ENCODE measurements at places on chromosomes 4 and X.

DNA sequence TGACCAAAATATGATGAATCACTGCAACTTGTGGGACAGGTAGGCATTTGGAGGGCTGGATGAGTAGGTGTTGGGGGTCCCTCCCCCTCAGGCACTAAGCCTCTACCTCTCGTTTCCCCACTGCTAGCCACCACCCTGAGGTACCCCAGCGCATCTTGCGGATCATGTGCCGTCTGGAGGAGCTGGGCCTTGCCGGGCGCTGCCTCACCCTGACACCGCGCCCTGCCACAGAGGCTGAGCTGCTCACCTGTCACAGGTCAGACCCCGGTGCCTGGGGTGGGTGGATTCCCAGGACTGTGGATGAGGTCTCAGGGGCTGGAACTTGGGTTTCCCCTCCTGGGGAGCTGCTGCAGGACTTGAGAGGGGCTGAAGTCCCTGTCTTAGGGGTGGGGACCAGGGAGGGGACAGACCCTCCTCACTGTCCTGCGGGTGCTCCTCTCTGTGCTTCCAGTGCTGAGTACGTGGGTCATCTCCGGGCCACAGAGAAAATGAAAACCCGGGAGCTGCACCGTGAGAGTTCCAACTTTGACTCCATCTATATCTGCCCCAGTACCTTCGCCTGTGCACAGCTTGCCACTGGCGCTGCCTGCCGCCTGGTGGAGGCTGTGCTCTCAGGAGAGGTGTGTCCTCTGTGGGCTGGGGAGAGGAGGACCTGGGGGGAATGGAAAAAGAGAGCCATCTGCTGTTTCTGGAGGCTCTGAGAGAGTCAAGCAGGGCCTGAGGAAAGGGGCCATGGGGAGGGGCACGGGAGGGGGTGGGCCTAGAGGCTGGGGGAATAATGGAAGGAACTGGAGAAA, 10.1 kb upstream of the ERAS start:
- no peak for DNase-seq

DNA sequence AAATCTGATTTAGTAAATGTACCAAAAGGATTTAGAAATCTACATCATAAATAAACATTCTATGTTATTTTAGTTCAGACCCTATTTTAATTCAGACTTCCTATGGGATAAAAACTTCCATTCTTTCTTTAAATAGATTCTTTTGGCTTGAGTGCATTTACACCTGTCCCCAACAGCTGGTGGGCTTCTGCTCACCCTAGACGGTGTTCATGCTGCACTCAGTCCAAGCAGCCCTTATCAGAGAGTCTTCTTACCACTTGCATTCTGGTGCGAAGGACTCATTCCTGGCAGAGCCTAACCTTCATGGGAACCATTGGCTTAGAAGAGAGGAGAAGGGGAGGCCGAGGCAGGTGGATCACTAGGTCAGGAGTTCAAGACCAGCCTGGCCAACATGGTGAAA, 57.3 kb downstream of the NPNT start:
- no peak for DNase-seq

DNA sequence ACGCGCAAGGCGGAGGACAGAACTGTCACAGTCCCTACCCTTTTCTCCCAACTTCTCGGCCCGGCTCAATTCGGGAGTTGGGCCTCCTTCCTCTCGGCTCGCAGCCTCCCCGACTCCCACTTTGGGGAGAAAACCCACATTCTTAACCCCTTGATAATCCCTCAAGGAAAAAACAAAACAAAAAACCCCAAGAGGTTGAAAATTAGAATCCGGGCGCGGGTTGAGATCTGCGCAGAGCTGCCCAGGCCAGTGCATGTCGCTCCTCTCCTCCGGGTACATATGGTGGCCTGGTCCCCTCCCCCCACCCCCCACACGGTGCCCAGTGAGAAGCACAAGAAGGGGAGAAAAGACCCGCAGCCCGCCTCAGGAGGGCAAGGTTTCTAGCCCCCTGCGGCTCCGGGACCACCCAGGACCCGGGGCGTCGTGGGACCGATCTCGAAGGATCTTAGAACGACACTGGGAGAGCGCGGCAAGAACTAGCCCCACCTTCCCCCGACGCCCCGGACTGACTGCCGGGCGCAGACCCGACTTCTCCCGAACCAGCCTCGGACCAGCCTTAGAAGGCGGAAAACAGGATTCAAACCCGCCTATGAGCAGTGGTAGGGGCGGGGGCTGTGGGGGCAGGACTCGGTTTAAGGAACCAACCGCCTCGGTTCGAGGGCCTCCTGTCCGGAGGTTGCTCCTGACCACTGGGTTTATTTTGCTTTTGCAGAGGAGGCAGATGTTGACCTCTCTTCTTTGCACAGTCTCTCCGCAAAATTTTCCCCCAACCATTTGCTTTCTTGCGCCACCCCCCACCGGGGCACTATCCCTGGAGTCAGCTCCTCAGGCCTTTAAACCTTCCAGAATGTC, 2.5 kb upstream of the PDGFRA start:
- DNase-seq, result no peak

GRCh38 chr4:74311696-74312313, 3.5 kb downstream of the EPGN start:
- peak; percentile 42 for DNase-seq

DNA sequence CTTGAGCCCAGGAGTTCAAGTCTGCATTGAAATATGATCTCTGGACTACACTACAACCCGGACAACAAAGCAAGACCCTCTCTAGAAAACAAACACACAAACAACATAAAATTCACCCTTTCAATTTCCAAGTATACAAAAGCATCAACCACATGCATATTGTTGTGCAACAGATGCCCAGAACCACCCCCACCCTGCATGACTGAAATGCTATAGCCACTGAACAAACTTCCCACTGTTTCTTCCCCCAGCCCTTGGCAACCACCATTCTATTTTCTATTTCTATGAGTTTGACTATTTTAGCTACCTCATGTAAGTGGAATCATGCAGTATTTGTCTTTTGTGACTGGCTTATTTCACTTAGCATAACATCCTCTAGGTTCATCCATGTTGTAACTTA, 14.2 kb upstream of the C4orf51 start:
- DNase-seq, result no peak

DNA sequence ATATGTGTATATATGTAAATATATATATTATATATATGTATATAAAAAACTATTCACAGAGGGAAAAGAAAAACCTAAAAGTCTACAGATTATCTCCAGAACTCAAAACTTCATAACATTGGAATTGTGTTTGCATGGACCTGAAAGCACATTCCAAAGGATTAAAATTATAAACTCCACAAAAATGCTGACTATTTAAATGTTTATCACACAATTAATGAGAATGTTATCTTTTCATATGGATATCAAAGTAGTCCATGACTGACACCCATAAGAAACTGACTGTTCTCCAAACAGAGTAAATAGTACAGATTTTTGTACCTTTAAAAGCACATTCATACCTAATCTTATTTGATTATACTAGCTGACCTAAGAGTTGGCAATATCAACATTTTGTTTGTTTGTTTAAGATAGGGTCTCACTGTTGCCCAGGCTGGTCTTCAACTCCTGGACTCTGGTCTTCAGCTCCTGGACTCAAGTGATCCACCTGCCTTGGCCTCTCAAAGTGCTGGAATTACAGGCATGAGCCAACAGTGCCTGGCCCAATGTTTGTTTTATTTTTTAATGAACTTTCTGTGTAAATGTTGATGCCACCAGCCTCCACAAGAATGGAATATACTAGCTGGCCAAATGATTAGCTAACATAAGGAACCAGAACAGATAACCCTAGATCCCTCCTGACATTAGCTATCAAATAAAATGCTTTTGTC, 50.0 kb downstream of the SLC39A8 start:
- no peak for DNase-seq

DNA sequence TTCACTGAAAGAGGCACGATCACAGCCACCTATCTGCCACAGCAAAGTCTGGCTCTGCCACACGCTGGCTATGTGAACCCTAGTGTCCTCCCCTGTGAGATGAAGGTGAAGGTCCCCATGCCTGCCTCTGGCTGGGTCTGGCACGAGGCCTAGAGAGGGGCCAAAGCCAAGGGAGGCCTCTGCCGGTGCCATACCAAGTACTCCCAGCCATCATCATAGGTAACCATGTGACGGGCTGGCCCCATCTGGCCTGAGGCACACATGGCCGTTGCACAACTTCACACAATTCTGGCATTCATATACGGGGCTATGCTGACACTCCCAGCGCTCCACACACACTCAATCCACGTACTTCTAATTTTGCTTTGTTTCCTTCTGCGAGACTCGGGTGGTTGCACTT, 15.3 kb downstream of the NOP14 start:
- no peak for DNase-seq

GRCh38 chr4:2825740-2826139, 17.9 kb upstream of the ADD1 start:
- DNase-seq, result no peak

- DNase-seq, result no peak
Observed at GRCh38 chr4:156298230-156298629, 344.6 kb upstream of the CTSO start.

DNA sequence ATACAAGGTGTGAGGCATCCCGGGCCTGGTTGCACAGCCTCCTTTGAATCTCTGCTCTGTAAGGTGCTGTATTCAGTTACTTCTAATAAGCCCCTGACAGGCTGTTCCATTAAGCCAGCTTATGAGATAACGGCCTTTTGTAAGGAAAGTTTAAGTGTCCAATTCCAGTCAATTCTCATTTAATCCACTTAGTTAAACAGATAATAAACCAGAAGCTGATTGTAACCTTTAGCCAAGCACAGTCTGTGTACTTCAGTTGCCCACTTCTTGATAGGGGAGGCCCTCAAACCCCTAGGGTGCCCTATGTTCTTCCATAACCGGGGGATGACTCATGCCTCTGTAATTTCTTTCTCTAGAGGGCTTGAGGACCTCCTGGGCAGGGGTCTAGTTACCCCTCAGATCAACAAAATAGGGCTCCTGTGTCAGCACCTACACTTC, 63.4 kb downstream of the RASL11B start:
- DNase-seq, result no peak

DNA sequence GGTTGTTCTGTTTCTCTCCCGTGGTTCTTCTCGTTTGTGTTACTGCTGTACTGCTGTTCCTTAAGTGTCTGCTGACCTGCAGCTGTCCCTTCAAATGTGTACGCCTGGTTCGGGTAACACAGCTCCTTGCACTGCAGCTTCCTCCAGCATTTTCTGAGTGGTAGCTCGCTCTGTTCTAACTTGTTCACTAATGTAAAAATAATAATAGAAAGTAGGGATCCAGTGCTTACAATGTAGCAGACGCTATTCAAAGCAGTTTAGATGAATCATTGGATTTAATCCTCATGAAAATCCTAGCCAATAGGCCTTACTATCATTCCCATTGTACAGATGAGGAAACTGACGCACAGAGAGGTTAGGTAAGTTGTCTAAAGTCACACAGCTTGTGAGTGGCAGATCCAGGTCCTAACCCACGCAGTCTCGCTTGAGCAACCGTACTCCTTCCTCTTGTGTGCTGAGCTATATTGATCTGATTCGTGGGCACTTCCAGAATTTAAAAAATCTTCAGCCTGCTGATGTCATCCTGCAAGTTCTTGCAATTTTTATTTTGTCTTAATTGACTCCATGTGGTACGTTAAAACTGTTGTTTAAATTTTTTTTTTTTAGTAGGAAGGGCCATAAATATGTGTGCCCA, 448.2 kb upstream of the FAT1 start:
- DNase-seq, result no peak

DNA sequence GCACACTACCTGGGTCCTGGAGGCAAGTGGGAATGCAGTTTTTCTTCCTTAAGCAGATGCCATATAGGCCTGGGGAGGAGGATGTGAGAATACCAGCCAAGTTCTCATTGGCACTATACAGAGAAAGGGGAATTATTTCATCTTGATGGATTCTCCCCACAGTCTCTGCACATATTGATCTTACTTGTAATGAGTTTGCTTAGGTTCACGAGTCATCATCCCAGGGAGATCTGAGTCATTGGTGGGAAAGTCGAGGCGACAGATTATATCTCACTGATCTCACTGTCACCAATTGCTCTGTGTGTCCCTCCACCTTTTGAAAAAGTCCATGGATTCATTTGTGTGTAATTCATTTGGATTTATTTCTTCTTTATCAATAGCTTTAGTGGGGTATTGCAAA, 156.8 kb downstream of the AR start:
- no peak for DNase-seq

DNA sequence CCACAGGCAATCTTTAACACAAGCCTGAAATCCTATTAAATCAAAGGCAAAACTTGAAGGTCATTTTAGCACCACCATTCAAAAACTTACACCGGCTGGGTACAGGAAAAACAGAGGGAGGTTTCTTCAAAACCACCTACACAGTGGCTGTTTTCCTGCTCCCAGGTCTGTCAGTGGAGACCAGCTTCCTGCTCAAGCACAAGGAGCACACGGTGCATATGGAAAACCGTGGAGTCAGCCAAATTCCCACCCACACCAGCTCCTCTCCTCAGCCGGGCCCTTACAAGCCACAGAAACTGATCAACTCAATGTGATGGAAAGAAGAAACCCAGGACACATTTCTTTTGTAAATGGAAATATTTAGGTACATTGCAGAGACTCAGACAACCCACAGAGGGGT, 14.3 kb upstream of the FAM241A start:
- DNase-seq, result no peak

GRCh38 chrX:128862557-128862956, 660.7 kb downstream of the SMARCA1 start:
- DNase-seq, result no peak

DNA sequence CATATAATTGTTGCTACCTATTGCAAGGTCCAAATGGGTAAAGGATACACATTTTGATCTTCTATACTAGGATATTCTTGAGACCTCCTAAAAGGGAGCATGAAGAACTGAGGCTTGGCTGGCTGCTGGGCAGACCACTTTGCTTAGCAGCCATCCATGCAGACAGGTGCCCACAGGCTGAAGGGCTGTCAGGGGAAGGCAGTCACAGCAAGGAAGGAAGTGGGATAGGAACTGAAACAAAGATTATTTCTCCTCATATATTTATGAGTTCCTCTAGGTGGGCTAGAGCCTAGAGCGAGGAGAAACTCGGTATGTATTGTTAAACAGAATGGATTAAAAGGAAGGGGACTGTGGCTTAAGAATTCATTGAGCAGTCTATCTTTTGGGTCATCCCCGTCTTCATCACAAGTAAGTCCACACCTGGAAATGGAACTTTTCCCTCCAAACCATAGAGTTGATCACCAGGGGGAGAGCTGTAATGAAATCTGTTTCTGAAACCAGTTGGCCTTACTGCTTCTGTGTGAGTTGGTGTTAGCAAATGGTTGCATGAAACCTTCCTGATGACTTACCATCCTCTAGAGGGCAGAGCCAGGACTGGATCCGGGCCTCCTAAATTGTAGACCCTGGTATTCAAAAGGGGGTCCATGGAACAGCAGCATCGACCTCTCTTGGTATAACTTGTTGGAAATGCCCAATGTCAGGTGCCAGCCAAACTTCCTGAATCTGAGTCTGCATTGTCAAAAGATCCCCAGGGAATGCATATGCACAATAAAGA, 42.3 kb downstream of the AFF2 start:
- no peak for DNase-seq

- no peak for DNase-seq
Observed at GRCh38 chr4:4361883-4362282, 25.0 kb upstream of the NSG1 start.

DNA sequence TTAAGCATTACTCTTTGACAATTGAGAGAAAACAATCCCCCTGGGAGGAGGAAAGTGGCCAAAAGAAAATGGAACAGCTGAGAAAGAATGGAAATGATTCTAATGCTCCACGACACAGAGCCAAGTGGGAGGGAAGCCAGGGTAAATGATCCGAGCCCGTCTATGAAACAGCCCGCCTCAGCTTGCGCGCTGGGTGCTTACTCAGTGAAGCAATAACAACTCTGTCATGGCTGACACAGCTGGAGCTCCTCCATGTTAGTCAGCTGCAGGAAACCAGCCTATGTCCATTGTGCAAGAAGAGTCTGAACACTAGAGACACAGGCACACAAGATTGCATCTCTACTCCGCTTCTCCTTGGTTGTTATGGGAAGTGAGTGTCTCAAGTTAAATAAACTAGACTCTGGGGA, 19.3 kb downstream of the NOA1 start:
- no peak for DNase-seq
